Activated T-cell treated with anti-CD3 and anti-CD28 coated beads, Interleukin-2, amount 50 U/mL, for 72 hours (primary cell): ENCODE measurements at places on chromosomes 2 and 18.
A peak's percentile ranks its signal among the peaks of the same experiment; 100 is the strongest.

GRCh38 chr18:51110073-51110797 is 80.2 kb downstream of the SMAD4 start:
- peak; percentile 82 for DNase-seq

DNA sequence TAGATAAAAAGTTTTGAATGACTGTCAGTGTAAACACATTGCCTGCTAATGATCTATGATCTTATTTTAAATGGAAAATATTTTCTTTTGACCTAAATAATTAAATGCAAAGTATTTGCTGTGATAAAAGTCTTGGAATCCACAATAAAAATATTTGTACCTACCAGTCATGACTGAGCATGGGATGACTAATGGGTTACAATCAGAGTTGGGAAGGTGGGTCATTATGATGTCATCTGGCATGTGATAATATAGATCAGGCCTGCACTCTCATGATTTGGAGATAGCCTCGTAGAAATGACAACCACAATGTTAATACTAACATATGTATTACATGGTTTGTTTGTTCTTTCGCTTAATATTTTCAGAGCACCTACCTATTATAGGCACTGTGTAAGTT is 848.8 kb upstream of the KLHL29 start:
- DNase-seq = no peak

- peak; percentile 9 for DNase-seq
Measured at GRCh38 chr2:76599732-76600368, 889.1 kb upstream of the GCFC2 start.

DNA sequence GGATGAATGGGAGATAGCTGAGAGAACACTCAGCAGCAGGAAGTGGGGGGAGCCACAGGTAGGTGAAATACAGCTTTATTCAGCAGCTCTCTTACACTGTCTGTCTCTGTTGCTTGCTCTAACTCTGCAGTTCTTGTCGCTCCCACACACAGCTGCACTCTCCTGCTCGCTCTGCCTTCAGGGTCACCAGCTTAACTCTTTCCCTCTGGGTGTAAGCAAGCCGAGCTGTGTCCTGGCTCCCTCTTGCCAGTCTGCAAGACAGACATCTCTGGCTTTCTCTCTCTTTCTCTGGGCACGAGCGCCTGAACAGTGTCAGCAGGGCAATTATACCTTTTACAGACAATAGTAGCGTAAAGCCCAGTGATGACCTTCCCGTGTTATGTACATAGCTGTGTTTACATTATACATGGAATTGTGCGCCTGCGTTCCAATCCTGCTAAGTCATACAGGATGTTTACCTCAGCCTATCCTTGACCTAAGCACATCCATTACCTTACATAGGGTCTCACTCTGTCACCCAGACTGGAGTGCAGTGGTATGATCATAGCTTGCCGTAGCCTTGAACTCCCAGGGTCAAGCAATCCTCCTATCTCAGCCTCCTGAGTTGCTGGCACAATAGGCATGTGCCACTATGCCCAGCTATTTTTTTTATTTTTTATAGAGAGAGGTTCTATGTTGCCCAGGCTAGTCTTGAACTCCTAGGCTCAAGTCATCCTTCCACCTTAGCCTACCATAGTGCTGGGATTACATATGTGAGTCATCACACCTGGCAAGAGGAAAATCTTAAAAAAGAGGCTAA is 57.8 kb upstream of the CHN1 start:
- no peak for DNase-seq

DNA sequence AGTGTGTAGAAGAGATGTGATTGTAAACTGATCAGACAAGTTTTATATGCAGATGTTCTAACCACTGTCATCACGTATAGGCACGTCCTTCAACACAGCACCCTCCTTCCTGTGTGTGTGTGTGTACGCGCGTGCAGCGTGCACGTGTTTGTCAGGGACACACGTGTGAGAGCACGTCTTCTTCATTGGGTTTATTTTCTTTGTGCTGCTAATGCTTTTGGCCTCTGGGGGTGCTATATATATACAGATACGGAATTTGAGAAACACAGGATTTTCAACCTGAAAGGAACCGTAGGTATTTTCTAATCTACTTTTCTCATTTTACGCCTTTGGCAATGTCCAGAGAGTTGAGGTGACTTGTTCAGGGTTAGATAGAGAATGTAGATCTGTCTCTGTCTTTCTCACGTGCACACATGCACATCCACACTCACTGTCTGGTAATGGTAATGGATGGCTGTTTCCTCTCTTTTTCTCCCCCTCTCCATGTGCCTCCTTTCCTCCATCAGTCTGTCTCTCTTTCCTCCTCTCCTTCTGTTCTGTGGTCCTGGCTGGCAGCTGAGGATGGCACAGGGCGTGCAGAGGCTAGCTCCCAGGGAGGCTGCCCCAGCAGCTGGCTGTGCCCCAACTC is 13.4 kb upstream of the CELF4 start:
- DNase-seq = no peak

DNA sequence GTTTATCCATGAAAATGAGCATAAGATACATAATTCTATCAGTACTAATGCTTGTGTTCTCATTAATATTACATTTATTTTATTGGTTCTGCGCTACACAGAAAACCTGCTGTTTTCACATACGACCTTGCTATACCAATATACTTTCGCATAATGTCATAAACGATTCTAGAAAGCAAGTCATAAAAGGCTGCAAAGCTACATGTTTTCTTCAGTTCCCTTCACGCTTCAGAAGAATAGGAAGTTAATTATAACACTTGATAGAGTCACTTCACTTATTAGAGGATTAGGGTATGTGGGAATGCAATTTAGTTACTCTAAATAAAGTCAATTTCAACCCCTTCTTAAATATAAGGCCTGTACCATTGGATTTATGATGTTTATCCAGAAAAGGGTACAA is 29.0 kb downstream of the PSME4 start:
- DNase-seq = no peak

DNA sequence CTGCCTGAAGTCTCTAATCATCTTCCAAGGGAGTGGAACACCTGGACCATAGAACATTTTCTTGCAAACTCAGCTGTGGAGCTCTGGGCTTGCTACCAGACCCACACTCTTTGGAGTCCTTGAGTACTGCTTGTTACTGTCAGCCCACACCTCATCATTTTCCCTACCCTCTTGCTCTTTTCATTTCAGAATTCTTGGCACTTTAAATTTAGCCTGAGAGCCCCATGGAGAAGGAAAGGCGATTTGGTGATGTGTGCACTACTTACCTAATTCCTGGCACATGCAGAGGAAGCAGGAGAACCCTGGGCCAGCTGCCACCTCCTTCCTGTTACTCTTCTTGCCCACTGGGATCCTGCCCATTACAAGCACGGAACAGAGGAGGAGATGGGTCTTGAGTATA is 31.7 kb downstream of the TMEM178A start:
- no peak for DNase-seq

GRCh38 chr2:100281521-100282438 is 40.5 kb downstream of the LONRF2 start:
- no peak for DNase-seq

DNA sequence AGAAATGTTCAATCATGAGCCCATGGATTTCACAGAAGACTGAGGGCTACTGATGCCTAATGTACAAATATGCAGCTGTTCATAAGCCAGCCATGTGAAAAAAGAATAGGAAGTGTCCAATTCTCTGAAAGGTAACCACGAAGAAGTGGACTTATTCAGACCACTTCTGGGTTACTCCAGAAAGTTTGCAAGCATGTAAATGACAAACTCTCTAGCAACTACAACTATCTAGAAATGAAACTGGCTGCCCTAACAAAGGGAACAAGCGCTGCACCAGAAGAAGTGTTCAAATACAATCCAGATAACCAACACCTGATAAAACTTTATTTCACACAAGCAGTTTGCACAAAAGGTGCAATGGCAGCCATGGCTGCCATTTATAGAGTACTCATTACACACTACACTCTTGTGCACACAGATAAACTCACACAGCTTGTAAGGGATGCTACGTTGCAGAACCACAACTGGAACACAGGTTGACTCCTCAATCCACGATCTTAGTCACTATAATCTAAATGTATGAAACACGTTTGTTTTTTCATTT is 13.9 kb downstream of the MBOAT2 start:
- no peak for DNase-seq

DNA sequence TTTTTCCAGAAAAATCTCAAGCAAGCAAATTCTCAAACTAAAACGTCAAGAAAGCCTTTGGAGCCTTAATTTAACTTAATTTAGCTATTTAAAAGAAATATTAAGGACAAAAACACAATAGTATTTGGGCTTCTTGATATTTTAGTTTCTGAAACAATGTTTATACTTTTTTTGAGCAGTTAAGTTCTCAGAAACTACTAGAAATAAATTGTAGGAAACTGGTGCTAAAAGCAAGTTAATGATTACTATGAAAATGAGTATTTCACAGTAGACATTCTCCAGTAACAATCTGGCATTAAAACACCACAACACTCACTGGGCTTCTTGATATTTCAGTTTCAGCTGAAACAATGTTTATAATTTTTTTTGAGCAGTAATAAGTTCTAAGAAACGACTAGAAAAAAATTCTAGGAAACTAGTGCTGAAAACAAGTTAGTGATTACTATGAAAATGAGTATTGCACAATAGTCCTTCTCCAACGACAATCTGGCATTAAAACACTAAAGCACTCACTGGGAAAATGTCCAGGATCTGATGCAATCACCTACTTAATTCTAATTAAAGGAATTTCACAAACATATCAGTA is 45.1 kb downstream of the TRAK2 start:
- no peak for DNase-seq
